ENCODE measurements at places on chromosomes 3 and 15.

- no peak for DNase-seq
Measured at GRCh38 chr15:92023965-92024364, 170.5 kb downstream of the SLCO3A1 start.

DNA sequence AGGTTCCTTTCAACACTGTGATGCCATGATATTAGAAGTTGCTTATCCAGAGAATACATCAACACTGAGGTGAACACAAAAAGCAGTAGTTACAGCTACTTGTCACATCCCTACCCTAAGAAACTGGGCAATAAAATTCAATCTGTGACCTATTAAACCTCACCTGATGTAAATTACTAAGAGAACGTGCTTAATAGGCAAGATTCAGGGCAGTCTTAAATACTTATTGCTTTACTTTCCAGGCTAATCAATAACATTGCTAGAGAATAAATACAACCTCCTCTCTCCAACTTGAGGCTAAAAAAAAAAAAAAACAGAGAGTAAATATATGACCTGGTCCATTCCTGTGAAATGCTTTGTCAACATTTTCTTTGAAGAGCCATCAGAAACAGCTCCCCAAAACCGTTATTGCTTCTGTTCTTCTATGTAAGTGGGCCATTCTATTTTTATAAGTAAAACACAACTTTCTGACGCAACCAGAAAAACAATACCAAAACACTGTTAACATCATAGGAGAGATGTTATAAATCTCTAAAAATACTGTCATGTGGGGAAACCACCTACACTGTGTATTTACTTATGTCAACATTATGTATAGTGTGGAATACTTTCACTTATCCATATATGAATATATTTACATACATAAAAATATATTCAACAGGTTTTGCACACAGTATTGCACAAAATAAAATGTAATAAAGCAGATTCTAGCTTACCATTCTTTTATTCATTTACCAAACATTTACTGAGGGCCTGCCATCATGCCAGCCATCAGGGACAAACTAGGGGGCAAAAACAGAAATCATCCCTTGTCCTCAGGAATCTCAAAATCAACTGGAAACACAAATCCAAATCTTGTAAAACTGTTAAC, 2.7 kb downstream of the NKIRAS1 start:
- no peak for DNase-seq

GRCh38 chr15:66580643-66581042, 14.8 kb upstream of the LCTL start:
- DNase-seq: no peak

- DNase-seq: no peak
Measured at GRCh38 chr3:30075514-30075913, 530.9 kb upstream of the TGFBR2 start.

DNA sequence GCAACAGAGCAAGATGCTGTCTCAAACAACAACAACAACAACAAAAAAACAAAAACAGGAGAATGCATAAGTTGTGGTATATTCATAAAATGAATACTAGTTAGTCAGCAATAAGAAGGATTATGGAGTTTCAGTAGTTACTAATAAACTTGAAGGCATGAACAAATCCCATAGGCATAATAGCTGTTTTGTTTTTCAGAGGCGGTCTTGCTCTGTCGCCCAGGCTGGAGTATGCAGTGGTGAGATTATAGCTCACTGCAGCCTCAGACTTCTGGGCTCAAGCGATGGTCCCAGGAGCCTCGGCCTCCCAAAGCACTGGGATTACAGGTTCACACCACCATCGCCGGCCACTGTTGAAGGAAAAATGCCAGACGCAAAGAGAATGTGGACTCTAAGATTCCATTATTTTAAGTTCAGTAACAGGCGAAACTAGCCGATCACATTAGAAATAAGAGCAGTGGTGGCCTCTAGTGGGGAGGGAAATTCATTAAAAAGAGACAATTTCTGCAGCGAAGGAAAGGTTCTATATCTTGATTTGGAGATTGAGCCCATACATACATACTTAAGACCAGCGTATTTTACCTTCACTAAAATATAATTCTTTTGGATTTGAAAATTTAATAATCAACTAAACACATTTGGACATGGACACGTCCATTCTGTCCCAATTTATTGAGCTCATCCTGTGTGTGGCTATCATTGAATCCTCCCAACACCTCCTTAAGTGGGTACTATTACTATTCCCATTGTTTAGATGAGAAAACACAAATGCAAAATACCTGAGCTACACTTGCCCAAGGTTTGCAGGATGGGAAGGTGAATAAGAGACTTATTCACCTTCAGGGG, 27.4 kb upstream of the HDAC11 start:
- no peak for DNase-seq

- DNase-seq: no peak
Measured at GRCh38 chr3:127598841-127599570, 795 bp downstream of the MCM2 start.

GRCh38 chr3:171267104-171267503, 193.1 kb downstream of the TNIK start:
- DNase-seq: no peak

GRCh38 chr3:50850639-50851511, 176.1 kb downstream of the DOCK3 start:
- DNase-seq: no peak

DNA sequence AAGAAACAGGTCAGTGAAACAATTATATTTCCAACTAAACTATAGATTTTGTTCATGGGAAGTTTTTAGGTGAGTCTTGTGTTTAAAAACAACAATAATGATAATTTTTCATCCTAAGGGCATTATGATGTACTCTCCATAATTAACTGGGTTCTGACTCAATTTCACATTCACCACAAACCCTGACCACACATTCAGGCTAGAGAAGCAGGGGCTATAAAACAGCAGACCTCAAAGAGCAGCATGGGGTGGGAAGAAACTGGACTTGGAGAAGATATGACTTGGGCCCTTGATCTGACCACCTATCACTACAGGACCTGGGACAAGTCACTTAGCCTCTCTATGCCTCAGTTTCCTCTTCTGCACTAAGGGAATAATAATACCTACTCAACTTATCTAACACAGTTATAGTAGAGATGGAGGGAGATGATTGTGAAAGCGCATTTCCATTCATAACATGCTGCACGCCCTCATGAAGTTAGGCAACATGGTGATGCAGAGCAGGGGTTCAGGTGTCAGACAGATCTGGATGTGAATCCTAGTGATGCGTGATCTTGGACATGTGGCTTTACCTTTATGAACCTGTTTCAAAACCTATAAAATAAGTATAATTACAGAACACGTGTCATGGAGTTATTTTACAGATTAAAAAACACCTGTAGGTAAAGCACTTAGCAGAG, 63.0 kb upstream of the ACP3 start:
- no peak for DNase-seq

DNA sequence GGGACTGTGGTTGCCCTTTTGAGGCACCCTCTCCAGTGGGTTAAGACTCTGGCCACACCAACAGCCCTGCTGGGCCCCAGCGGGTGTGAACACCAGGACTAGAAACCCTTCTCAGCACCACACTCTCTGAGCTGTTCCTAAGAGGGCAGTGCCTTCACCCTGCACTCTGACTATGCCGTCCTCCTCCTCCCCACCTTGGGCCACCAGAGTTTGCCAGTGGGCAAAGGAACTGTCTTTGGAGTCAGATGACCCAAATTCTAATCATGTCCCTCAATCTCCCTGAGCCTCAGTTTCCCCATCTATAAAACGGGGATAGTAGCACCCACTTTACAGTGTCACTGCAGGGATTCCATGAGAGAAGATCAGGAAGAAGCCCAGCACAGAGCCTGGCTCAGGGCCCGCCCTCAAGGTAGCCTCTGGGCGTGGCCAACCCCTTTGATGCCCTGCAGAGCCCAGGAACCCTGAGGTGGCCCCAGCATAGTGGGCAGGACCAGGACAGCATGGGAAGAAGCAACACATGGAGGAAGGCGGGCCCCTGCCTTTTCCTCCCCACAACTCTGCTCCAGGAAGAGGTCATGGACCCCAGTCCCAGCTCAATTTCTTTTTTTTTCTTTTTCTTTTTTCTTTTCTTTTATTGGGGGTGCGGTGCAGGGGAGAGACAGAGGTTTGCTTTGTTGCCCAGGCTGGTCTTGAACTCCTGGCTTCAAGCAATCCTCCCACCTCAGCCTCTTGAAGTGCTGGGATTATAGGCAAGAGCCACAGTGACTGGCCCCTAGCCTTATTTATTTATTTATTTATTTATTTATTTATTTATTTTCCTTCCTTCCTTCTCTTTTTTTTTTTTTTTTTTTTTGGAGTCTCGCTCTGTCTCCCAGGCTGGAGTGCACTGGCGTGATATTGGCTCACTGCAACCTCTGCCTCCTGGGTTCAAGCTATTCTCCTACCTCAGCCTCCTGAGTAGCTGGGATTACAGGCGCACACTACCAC, 115.7 kb upstream of the LINGO1 start:
- no peak for DNase-seq

DNA sequence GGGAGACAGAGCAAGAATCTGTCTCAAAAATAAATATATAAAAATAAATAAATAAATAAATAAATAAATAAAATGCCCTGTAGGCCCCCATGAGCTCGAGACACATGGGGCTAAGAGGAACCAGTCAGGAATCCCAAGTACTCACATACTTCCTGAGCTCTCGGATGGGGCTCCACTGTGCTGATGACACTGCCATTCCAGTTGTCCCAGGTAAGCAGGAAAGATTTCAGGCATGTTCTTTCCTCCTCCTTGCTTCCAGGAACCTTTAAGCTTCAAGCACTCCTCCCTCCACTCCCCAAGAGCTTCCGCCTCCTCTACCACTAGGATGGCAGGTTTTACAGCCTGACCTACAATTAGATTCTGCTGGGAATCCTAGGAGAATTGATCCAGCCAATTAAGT, 113.4 kb downstream of the SLC49A4 start:
- DNase-seq: no peak
